ENCODE measurements at places on chromosomes 13 and 19.
A peak's percentile ranks its signal among the peaks of the same experiment; 100 is the strongest.

DNA sequence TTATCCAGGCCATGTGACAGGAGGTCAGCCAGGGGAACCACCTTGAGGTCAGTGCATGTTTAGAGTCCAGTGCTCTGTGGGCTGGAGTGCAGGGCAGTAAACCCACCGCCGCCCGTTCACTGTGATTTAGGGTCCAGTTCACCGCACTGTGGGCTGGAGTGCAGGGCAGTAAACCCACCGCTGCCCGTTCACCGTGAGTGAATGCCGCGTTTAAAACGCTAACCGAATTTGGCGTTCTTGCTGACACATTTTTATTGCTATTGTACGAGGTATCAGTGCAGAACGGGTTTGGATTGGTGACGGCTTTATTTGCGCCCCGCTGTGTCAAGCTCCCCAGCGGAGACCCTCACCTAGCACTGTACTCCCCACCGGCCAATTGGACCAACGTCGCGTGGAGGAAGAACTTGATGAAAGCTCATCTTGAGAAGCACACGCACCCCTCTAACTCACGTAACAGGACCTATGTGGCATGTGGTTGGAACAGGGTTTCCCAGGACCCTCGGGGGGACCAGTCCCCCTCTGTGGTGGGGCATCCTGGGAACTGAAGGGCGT is 27.9 kb downstream of the C13orf46 start:
- DNase-seq: no peak

- DNase-seq: no peak
Measured at GRCh38 chr13:105231579-105231978, 1303.9 kb downstream of the EFNB2 start.

DNA sequence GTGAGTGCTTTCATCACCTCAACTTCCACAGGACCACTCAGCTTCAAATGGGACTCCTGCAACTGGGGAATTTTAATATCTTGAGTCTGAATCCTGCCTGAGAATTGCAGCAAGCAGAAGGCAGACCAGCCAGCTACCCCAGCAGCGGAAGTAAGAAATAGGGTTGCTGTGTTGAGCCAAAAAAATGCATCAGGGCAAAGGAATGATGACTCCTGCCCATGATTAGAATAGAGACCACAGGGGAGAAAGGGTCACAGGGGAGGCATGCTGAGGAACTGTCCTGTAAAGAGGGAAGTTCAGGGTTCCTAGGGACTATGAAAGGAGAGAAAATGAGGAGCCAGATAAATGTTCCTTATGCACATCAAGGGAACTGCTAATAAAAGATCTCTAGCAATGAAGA is 370.2 kb downstream of the KCTD12 start:
- DNase-seq: no peak

- no peak for DNase-seq
Measured at GRCh38 chr19:989381-990081, 5.4 kb downstream of the WDR18 start.

- DNase-seq: peak; percentile 11
Measured at GRCh38 chr13:77975358-77976042, 56.9 kb upstream of the EDNRB start.

GRCh38 chr19:32318884-32319520 is 26.4 kb upstream of the ZNF507 start:
- no peak for DNase-seq

- no peak for DNase-seq
Measured at GRCh38 chr19:34595683-34596082, 81.3 kb downstream of the SCGB2B2 start.

- no peak for DNase-seq
Measured at GRCh38 chr19:18029617-18030338, 21.8 kb downstream of the ARRDC2 start.

GRCh38 chr13:21894703-21895699 is 224.1 kb downstream of the FGF9 start:
- no peak for DNase-seq

GRCh38 chr13:99671746-99672145 is 170.5 kb downstream of the TM9SF2 start:
- no peak for DNase-seq
